Upper lobe of left lung (tissue), 6 donors: ENCODE measurements at places on chromosomes 4 and X.
A peak's percentile ranks its signal among the peaks of the same experiment; 100 is the strongest.

GRCh38 chrX:57930051-57930450 lies 19.8 kb upstream of the ZXDA start:
- H3K27ac ChIP-seq, result no peak overlapping the region
- H3K27me3 ChIP-seq, result no peaks in the 10 kb centered on the region
- no peaks in the 10 kb centered on the region for H3K4me1 ChIP-seq
- H3K36me3 ChIP-seq, result no peaks in the 10 kb centered on the region
- H3K4me3 ChIP-seq, result no peak overlapping the region

DNA sequence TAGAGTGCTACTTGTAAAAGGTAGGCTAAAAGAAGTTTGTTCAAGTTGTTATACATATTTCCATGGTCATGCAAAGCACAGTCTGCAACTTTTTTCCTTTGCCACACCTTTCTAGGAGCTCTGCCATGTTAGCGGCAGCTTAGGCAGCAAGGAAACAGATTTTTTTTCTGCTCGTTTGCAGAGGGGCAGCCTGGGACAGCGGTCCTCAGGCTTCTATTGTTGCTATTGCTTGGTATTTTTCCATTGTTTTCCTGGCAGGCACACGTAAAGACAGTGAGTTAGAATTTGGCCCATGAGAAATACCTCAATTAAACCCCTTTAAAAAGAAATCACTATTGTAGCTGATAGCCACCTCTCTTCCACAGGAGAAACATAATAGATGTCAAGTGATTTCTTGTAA lies 391.4 kb downstream of the SH2D1A start:
- no peak overlapping the region for H3K27ac ChIP-seq
- no peaks in the 10 kb centered on the region for H3K36me3 ChIP-seq
- no peak overlapping the region for H3K4me3 ChIP-seq
- no peak for DNase-seq

- no peaks in the 10 kb centered on the region for H3K36me3 ChIP-seq
- H3K4me3 ChIP-seq, result no peak overlapping the region
- H3K27ac ChIP-seq, result no peak overlapping the region
- no peaks in the 10 kb centered on the region for H3K4me1 ChIP-seq
- H3K27me3 ChIP-seq, result no peaks in the 10 kb centered on the region
These were observed 111.1 kb downstream of the CFAP299 start for GRCh38 chr4:80446664-80447063.

DNA sequence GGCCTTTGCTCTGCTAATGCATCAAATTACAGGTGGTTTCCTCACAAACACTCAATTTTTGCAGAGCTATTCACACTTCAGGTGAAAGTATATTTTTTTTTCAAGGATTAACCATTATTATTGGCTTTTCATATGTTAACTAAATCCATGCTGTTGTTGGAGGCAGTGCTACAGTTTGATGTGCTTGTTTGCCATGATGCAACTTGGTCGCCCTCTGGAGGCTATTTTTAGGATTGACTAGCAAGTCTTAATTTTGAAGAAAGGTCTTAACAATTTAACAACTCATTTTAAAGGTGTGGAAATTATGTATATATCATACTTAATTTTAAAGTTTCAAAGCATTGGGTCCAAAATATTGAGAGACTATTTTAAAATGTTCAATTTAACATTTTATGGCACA lies 168.8 kb upstream of the FAM47A start:
- no peak for DNase-seq
- H3K27me3 ChIP-seq, result no peaks in the 10 kb centered on the region
- H3K4me3 ChIP-seq, result no peak overlapping the region
- no peak overlapping the region for H3K27ac ChIP-seq
- no peaks in the 10 kb centered on the region for H3K36me3 ChIP-seq

- no peak overlapping the region for H3K27ac ChIP-seq
- peaks cover 5% of the 10 kb centered on the region for H3K4me1 ChIP-seq
- no peak for DNase-seq
These were observed 26.4 kb downstream of the NIPAL1 start for GRCh38 chr4:48042979-48043461.

DNA sequence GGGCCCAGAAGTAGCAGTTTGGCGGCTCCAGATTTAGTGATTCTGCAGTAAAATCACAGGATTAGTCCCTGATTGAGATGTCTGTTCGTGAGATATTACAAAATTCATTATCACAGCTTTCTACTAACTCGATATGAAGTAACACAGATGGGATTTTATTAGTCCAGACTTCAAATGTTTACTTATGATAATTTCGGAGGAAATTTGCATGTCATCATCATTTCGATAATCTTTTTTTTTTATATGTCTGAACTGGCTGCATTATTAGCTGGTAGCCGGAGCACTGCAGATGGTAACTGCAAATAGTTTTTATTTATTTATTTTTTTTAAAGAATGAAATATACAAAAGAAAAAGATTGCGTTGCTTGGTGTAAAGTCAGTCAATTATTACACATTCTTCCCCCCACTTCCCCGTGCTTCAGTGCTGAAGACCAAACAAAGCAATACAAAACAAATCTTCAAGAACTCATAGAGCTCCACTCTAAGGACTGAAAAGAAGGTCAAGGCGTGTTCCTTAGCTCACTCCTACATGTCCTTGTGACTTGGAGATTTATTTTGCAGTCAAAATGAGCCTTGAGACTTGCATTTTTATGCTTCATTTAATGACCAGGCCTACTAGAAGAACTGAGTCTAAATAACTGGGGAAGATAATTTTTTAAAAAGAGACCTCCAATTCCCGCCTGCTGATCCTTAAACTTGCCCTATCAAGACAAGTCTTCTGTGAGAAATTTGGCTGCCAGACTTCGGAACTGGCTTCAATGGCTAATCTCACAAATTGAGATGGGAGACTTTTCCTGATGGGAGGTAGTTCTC lies 11.7 kb upstream of the PITX2 start:
- DNase-seq, result no peak
- H3K36me3 ChIP-seq, result no peaks in the 10 kb centered on the region
- peaks cover 22% of the 10 kb centered on the region for H3K4me1 ChIP-seq
- no peak overlapping the region for H3K4me3 ChIP-seq
- peaks cover 4% of the 10 kb centered on the region for H3K27me3 ChIP-seq

DNA sequence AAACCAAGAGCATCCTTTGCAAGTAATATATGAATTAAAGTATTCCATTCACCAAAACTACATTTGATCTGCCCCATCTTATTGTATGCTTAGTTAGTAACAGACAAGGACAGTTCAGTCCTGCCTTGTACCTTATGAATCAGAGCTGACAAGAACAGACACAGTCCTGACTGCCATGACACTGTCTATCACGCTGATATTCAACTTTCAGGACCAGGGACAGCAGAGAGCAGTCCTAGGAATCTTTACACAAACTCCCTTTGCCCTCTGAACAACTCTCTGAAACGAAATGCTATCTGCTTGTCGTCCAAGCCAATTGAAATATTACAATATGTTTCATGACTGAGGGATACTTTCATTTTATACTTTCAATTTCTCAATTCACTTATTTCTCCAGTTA lies 268.6 kb upstream of the VCX start:
- no peaks in the 10 kb centered on the region for H3K36me3 ChIP-seq
- H3K4me1 ChIP-seq, result no peaks in the 10 kb centered on the region
- no peak overlapping the region for H3K4me3 ChIP-seq
- H3K27ac ChIP-seq, result no peak overlapping the region
- no peaks in the 10 kb centered on the region for H3K27me3 ChIP-seq

GRCh38 chr4:174709526-174709925 lies 119.5 kb downstream of the GLRA3 start:
- H3K27ac ChIP-seq, result no peak overlapping the region
- H3K4me3 ChIP-seq, result no peak overlapping the region
- H3K36me3 ChIP-seq, result no peaks in the 10 kb centered on the region
- H3K4me1 ChIP-seq, result no peaks in the 10 kb centered on the region
- DNase-seq, result no peak

DNA sequence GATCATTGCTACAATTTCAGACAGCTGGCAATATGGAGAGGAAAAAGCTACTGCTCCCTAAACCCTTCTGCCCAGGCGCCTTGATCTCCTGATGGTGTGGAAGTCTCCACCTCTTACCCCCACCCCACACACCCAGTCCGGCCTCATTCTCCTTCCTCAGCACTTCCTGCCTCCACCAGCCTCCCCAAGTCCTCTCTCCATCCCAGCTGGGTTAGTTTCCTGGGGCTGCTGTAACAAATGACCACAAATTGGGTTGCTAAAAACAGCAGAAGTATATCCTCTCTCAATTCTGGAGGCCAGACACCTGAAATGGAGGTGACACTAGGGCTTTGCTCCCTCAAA lies 1.1 kb upstream of the CCNQ start:
- H3K27me3 ChIP-seq, result no peaks in the 10 kb centered on the region
- DNase-seq, result no peak
- no peak overlapping the region for H3K4me3 ChIP-seq
- peaks cover 22% of the 10 kb centered on the region for H3K4me1 ChIP-seq
- no peak overlapping the region for H3K27ac ChIP-seq

GRCh38 chr4:84690481-84690880 lies 107.6 kb downstream of the CDS1 start:
- no peak overlapping the region for H3K4me3 ChIP-seq
- H3K27me3 ChIP-seq, result no peaks in the 10 kb centered on the region
- no peak overlapping the region for H3K27ac ChIP-seq
- H3K4me1 ChIP-seq, result no peaks in the 10 kb centered on the region

GRCh38 chrX:113726466-113726865 lies 857.4 kb upstream of the HTR2C start:
- no peaks in the 10 kb centered on the region for H3K27me3 ChIP-seq
- DNase-seq, result no peak
- no peak overlapping the region for H3K4me3 ChIP-seq

DNA sequence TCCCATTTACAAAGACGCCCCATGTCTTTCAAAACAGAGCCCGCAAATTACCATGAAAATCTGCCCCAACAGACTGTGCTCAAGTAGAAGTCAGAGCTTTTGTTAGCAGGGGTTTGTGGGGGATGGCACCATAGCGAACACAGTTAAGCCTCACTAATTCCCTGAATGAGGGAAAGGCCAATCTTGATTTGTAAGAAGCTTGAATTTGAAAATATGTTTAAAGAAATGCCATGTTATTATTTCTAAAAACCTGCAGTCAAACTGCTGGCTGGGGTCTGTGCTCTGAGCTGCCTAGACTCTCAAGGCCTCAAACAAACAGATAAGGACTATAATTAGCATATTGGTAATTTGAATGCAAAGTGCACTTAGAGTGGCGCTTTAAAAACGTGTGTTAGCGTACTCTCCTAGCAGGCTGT lies 9.4 kb upstream of the PAK3 start:
- H3K4me1 ChIP-seq, result no peaks in the 10 kb centered on the region
- no peak overlapping the region for H3K4me3 ChIP-seq
- H3K27ac ChIP-seq, result no peak overlapping the region
- H3K27me3 ChIP-seq, result no peaks in the 10 kb centered on the region

- no peak for DNase-seq
- H3K4me3 ChIP-seq, result peak overlapping the region; percentile 69
- no peak overlapping the region for H3K27ac ChIP-seq
- no peaks in the 10 kb centered on the region for H3K36me3 ChIP-seq
These were observed 717 bp downstream of the EDA start for GRCh38 chrX:69616457-69617203.

DNA sequence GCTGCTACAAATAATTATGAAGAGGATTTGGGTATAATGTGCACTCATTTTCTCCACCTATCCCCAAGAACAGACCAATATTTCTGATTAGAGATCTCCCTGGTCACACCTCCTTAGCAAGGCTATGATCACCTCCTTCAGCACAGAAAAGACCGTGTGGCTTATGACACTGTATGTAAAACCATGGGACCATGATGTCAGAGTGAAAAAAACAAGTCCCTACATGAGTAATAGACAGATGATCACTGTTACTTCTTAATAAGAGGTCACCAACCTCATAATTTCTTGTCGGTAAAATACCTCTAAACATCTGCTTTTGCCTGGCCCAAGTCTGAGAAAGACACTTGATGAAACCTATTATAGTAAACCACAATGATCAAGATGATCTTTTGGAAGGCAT lies 330.6 kb upstream of the F9 start:
- no peaks in the 10 kb centered on the region for H3K27me3 ChIP-seq
- DNase-seq, result no peak
- no peak overlapping the region for H3K4me3 ChIP-seq
- no peaks in the 10 kb centered on the region for H3K36me3 ChIP-seq
- no peaks in the 10 kb centered on the region for H3K4me1 ChIP-seq
- no peak overlapping the region for H3K27ac ChIP-seq

GRCh38 chrX:111262086-111262485 lies 8.2 kb downstream of the CAPN6 start:
- no peaks in the 10 kb centered on the region for H3K27me3 ChIP-seq
- H3K4me1 ChIP-seq, result no peaks in the 10 kb centered on the region
- H3K36me3 ChIP-seq, result no peaks in the 10 kb centered on the region
- H3K4me3 ChIP-seq, result no peak overlapping the region
- H3K27ac ChIP-seq, result no peak overlapping the region

GRCh38 chr4:138943893-138944292 lies 71.7 kb upstream of the NOCT start:
- H3K4me1 ChIP-seq, result no peaks in the 10 kb centered on the region
- no peaks in the 10 kb centered on the region for H3K36me3 ChIP-seq
- H3K27me3 ChIP-seq, result no peaks in the 10 kb centered on the region
- H3K27ac ChIP-seq, result no peak overlapping the region
- no peak for DNase-seq
- no peak overlapping the region for H3K4me3 ChIP-seq
